ENCODE measurements at places on chromosomes 12 and 14.

GRCh38 chr12:131832321-131833231 is 4.4 kb downstream of the MMP17 start:
- DNase-seq: no peak

DNA sequence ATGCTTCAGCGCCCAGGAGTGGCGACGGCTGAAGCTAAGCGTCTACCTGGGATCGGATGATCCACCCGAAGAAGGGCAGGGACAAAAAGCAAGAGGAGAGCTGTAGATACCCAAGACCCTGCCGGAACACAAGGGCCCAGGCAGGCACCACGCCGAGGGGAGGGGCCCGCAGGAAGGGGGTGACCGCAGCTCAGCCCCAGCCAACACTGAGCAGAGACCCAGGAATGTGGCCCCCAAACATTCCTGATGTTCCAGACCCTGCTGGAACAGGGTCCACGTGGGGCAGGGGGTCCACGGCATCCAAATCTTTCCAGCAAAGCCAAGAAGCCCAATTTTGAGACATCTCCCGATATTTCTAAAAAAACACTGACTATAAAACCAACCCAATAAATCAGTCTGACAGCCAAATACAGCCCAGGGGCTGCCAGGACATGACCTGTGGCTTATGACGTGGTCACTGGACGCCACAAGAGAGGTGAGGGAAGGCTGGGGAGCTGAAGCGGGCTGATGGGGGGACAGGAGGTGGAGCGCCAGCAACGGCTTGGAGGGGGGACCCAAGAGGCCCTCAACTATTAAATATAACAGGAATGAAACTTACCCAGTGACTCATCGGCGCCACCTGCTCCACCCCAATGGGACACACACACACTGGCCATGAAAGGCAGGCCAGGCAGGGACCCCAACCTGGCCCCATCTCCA is 58.9 kb downstream of the NCOR2 start:
- no peak for DNase-seq

DNA sequence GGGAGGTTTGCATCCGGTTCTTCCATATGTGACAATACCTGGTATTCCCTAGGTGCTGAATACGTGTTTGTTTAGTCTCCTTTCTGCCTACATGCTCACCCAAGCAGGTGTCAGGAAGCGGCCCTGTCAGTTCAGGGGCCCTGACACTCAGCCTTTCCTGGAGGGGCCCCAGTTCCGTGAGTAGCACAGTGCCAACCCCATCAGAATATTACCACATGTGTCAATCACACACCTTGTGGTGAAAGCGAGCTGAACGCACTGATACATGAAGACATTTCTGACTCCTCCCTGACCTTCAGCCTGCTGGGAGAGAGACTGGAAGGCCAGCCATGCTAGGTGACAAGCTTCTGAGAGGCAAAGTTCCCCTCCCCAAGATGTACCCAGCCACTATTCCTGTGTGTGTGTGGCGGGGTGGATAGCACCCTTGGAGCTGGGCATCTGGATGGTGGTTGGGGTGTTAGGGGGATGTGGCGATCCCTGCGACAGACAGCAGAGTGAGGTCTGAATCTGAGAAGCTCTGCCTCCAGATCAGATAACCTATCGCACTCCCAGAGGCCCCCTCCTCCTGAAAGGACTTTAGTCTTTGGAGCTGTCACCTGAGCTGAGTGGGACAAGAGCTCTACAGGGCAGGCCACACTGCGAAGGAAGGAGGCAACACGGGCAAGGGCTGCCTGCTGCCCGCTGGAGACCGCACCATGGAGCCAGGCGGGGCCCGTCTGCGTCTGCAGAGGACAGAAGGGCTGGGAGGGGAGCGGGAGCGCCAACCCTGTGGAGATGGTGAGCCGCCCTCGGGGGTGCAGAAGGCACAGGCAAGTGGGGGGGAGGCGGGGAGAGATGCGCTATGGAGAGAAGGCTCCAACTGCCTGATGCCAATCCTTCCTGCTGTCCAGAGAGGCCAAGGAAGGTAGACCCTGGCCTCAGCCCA is at the start of gene SOAT2:
Gene SOAT2 (plus strand): TSS at position 604 of the 925 bp plus-strand sequence. CDS start 92 bp downstream, at position 696.
- DNase-seq: no peak

GRCh38 chr14:74853581-74853980 is 22.4 kb downstream of the PROX2 start:
- no peak for DNase-seq
